ENCODE measurements at places on chromosomes 2 and 18.

DNA sequence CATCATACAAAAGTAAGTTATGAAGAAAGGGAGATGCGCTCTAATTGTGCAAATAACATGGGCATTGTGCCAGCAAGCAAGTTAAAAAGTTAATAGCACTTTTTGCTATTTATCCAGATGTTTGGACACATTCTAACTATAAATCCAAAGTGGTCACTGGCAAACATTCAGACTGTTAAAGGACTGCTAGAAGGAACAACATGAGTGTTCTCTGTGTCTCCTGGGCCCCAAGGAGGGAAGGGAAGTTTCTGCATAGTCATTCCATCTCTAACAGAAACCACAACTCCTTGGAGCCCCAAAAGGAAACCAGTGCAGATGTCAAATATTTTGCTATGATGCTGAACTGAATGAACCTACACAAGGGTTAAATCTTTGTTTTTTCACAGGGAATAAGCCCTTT, 213.3 kb upstream of the HNRNPA3 start:
- DNase-seq = no peak

DNA sequence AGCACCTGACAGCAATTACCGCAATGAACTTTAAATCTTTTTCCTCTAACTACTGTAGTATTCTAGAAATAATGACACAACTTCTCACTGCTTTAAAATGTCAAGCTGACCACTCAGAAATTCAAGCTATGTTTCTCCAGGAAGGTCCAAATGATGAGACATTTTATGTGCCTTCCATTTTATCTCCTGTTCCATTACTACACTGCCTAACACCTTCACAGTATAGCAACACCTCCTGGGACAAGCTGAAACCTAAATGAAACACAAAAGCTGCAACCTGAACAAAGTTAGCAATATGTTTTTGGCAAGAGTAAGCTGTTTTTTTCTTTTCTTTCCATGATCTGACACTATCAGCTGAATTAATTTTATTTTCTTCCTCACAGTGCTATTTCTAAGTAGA, 81.9 kb downstream of the IKZF2 start:
- DNase-seq = no peak

DNA sequence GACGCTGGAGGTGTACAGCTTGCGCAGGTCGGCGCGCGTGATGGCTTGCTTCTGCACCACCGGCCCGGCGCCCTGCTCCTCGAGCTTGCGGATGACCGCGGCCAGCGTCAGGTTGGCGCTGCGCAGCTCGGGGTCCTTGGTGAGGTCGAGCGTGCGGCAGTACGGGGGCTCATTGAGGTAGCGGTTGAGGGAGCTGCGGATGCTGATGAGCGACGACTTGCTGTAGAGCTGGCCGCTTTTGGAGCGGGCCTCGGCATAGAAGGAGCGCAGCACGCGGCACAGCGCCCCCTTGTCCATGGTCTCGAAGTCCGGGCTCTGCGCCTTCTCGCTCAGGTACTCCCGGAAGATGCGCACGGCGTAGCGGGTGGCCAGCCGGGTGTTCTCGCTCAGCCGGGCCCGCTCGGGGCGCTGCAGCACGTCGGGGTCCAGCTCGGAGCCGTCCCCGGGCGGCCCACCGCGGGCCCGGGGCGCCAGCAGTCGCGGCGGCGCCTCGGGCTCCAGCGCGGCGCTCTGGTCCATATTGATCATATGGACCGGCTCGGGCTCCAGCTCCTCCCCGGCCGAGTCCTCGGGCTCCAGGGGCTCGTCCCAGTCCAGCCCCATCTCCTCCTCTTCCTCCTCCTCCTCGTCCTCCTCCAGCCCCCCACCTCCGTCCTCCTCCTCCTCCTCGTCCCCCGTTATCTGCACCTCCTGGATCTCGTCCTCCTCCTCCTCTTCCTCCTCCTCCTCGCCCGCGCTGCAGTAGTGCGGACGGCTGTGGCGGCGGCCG, 523 bp downstream of the KCTD1 start:
- DNase-seq = peak; percentile 73

- DNase-seq = peak; percentile 63
Observed at GRCh38 chr2:239540174-239540573, 139.4 kb upstream of the HDAC4 start.

GRCh38 chr2:6749962-6750361, 115.7 kb downstream of the CMPK2 start:
- no peak for DNase-seq

GRCh38 chr18:67154979-67155378, 361.5 kb downstream of the DSEL start:
- DNase-seq = no peak

- DNase-seq = peak; percentile 25
Observed at GRCh38 chr2:206232287-206233035, 42.0 kb upstream of the ZDBF2 start.

DNA sequence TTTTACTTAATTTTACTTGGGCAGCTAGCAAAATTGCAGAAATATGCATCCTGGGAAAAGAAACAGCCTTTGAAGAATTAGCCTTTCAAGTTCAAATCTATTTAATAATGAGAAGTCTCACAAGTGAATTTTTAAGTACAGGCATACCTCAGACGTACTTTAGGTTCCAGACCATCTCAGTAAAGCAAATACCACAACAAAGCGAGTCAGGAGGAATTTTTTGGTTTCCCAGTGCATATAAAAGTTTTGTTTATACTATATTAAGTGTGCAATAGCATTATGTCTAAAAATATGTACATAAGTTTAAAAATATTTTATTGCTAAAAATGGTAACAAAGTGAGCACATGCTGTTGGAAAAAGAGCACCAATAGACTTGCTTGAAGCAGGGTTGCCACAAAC, 50.8 kb upstream of the TWSG1 start:
- no peak for DNase-seq

GRCh38 chr2:126698376-126698775, 42.4 kb downstream of the GYPC start:
- DNase-seq = no peak

DNA sequence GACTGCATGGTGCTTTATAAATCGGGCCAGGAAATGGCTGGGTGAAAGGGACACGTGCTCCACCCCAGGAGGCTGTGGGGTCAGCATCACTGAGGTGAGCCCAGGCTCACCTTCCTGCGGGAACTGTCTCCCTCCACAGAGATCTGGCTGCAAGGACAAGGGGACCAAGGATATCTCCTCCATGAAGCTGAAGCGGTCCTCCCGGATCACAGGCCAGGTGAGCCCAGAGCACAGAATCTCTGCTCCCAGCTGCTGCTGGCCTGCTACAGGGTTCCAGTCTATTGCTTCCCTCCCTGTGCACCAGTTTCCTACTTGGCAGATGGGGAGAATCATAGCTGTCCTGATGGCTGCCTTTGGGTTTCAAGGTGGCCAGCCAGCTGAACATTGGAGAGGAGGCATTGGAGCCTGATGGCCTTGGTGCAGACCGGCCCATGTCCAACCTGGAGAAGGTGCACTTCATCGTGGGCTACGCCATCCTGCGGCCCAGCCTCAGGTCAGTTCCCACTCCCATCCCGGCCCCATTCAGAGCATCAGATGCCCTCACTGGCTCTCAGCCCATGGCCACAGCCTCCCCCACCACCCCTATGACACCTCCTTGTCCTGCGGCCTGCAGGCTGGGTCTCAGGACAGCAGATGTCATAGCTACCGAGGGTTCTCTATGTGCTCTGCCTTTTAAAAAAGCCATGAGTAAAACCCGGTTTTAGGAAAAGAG, 33.7 kb upstream of the GPR17 start:
- DNase-seq = peak; percentile 5

- no peak for DNase-seq
Observed at GRCh38 chr2:158500333-158500732, 43.6 kb downstream of the PKP4 start.

GRCh38 chr18:54238173-54238936, 13.9 kb upstream of the MBD2 start:
- DNase-seq = no peak

GRCh38 chr2:202831242-202832220, 40.0 kb downstream of the ICA1L start:
- no peak for DNase-seq

DNA sequence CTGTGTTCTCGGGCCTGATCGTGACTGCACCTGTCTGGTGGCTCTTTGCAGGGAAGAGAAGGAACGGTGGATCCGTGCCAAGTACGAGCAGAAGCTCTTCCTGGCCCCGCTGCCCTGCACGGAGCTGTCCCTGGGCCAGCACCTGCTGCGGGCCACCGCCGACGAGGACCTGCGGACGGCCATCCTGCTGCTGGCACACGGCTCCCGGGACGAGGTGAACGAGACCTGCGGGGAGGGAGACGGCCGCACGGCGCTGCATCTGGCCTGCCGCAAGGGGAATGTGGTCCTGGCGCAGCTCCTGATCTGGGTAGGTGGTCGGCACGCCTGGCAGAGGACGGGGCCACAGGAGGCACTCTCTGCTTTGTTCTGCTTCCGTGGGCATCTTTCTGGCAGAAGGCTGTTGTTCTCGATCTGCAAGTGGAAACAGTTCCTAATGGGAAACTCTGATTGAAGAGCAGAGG, 48.0 kb downstream of the GBX2 start:
- DNase-seq = no peak
